Activated CD4-positive, CD25-positive, alpha-beta regulatory T cell treated with anti-CD3 and anti-CD28 coated beads, Interleukin-2, amount 50 U/mL, for 72 hours (primary cell): ENCODE measurements at places on chromosomes 1 and 21.
A peak's percentile ranks its signal among the peaks of the same experiment; 100 is the strongest.

- no peak for DNase-seq
These were observed 51.4 kb downstream of the LRIG2 start for GRCh38 chr1:113124366-113124765.

- DNase-seq: no peak
These were observed 31.5 kb downstream of the LBR start for GRCh38 chr1:225396357-225396756.

- no peak for DNase-seq
These were observed 225.2 kb downstream of the LTN1 start for GRCh38 chr21:28767523-28767922.

DNA sequence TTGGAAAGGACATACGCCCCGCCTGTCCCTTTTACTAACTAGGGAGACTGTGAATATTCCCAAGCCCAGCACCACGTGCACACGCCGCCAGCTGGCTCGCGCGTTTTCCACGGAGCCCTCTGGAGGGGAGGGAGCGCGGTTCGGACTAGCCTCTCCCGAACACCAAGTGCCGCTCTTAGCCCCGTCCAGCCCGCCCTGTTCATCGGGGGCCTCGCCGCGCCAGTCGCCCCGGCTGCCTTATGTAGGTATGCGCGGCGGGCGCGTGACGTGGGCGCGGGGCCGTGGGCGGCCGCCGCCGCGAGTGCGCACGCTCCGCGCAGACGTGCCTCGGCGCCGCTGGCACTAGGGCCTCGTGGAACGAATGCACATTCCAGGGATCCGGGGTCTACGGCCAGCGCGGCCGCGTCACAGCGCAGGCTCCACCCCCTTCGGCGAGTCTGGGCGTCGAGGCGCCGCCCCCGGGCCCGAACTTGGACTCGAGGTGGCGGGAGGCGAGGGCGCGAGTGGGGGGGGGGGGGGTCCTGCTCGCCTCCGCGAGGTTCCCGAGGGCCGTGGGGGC is 767 bp upstream of the IRF2BP2 start:
- DNase-seq: peak; percentile 77

- no peak for DNase-seq
These were observed 42.8 kb downstream of the CNN3 start for GRCh38 chr1:94884106-94884505.

DNA sequence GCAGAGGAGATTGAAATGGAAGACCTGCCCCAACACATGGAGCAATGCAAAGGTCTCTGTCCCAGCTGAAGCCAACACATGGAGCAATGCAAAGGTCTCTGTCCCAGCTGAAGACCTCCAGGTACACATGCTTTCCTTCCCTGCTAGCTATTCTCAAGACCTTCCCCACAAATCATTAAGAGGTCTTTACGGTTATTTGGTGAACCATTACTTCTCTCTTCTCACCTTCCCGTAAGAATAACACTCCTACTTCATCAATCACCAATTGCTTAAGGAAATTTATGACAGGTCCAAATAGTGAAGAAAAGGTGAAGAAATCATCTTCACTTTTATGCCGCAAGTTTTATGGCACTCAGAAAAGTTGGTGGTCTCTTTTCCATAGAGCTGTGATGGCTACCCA is 138.8 kb downstream of the NTPCR start:
- no peak for DNase-seq

GRCh38 chr1:108192581-108192980 is 7.6 kb downstream of the SLC25A24 start:
- no peak for DNase-seq

- no peak for DNase-seq
These were observed 27.7 kb downstream of the CR1L start for GRCh38 chr1:207672522-207673130.

DNA sequence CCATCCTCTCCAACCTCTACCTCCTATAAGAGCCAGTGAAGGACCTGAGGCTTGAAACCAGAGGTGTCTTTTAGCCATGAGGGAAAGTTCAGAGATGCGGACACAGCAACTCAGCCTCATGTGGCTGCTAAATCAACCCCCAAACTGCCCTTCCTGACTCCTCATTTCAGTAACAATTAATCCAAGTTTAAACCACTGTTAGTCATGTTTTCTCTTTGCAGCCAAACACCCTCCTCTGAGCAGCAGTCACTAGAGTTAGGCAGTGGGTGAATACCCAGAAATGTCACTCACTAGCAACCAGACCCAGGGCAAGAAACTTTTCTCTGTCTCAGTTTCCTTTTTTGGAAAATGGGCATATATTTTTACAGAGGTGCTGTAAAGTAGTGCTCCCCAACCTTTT is 71.2 kb downstream of the KCNJ15 start:
- DNase-seq: no peak

DNA sequence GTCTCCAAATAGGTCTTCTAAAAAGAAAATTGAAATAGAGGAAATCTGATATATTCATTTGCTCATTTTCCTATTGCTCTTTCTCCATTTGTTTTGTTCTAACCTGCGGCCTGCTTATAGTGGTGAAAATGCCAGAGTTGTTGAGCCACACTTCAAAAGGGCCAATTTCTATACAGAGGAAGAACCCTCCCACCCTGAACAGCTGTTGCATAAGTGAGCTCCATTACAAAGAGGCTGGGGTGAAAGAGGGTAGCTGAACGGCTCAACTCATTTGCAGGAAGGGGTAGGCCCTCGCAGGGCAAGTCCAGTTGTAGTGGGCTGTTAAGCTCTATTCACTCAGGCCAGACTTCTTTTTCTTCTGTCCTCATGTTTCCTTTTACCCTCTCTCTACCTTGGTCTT is 8.8 kb downstream of the ADCY10 start:
- no peak for DNase-seq

DNA sequence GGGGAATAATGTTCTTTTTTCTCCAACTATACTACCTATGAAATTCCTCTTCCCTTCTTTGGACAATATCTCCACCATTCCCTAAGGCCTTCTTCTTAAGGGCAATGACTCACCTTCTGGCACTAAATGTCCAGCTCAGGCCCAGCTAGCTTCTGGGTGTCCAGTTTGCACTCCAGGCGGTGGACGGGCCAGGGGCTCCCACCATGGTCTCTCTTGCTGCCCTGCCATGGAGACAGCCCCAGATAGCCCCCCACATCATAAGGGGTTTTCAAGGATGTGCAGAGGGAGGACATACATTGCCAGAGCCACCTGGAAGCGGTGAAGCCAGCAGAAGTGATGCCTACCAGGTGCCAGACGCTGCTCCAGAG is 43.8 kb downstream of the C1orf198 start:
- DNase-seq: no peak

GRCh38 chr1:31781756-31782371 is 17.7 kb upstream of the ADGRB2 start:
- DNase-seq: no peak

DNA sequence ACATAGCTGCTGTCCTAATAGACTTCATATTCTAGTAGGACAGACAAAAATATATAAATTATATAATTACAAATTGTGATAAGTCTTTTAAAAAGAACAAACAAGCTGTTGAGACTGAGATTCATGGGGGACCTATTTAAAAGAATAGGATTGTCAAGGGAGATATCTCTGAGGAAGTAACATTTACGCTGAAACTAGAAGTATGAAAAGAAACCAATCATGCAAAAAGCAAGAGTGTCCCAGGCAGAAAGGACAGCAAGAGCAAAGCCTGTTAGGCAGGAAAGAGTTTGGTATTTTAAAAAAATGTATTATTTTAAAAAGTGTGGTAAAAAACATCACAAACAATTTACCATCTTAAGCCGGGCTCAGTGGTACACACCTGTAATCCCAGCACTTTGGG is 9.1 kb upstream of the METTL13 start:
- no peak for DNase-seq

- no peak for DNase-seq
These were observed 49.8 kb downstream of the ELK4 start for GRCh38 chr1:205582046-205582445.

- DNase-seq: no peak
These were observed 253.3 kb downstream of the DUSP10 start for GRCh38 chr1:221488550-221488949.

DNA sequence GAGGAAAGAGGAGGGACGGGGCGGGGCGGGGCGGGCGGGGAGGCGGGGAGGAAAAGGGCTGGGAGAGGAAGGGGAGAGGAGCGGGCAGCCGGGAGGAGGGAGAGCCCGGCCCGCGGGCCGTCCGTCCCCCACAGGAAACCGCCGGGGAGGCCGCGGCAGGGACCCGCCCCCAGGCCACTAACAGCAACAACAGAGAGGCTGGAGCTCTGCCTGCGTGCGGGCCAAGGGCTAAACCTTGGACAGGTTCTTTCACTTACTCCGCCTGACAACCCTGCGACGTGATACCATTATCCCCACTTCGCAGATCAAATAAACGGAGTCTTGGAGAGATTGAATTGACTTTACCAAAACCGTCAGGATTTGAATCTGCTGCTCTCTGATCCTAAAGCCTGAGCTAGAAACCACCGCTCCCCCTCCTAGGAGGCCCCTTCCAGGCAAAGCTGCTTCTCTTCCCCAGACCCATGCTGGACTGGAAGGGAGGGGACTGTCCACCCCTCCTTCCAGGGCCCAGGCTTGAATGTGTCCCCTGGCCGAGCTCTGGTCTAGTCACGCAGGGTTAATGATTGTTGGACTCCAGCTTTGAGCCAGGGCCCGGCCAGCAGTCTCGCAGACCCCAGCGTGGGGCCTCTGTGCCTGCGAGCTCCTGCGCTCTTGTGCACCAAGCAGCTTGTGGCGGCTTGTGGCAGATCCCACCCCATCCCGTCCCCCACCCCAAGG is at the start of gene EVA1B:
Gene EVA1B, minus strand, starts transcription at position 10 of the 717 bp plus-strand sequence. CDS start 608 bp downstream, outside the sequence.
- peak; percentile 62 for DNase-seq

- DNase-seq: no peak
These were observed 19.8 kb upstream of the CLSTN1 start for GRCh38 chr1:9843576-9843945.
